Amniotic stem cell (primary cell): ENCODE measurements at places on chromosomes 4 and X.

- DNase-seq: no peak
These were observed 19.0 kb downstream of the GAB3 start for GRCh38 chrX:154731881-154732280.

DNA sequence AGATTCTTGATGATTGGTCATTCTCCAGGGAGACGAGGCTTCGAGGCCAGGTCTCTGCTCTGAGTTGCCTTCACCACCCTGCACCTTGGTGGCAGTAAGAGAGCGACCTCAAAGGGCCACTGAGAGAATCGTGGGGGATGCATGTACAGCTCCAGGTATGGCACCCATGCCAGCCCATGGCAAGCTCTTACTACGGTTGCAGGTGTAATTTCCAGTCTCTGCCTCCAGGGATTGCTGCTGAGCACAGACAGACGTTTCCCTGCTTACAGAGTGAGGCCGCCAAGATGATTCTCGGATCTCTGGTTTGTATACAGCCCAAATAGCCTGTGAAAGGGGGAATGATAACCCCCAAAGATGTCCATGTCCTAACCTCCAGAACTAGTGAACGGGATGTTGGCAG, 16.3 kb upstream of the DRD5 start:
- no peak for DNase-seq

GRCh38 chr4:139857021-139857420, 191.4 kb downstream of the MGST2 start:
- DNase-seq: no peak

DNA sequence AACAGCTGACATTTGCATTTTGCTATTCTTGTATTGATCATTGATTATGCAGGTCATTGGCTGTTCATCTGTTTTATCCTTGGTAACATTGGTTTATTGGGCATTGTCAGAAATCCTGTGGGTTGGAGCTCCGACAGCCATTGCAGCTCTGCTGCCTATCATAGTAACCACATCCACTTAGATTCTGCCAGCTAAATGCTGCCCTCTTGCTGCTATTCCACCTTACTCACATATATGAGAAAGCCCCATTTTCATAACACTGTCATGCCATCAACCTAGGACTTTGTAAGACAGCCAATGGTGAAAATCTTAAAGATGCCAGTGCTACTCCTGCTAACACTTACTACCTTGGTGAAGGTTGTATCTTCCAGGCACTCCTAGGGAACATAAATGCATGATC, 187.3 kb upstream of the CXCL13 start:
- DNase-seq: no peak

DNA sequence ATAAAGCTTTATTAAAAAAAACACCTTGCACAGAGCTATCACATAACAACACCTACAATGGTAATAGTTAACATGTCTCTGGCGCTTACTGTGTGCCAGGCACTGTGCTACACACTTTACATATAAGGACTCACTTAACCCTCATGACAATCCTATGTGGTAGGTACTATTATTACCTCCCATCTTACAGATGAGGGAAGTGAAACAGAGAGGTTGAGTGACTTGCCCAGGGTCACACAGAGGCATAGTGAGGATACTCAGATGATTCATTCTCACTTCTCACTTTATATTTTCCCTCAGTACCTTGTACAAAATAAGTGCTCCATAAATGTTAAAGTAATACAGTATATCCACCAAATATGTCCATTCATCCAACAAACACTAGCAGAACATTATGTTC, 43.4 kb upstream of the IQSEC2 start:
- no peak for DNase-seq

DNA sequence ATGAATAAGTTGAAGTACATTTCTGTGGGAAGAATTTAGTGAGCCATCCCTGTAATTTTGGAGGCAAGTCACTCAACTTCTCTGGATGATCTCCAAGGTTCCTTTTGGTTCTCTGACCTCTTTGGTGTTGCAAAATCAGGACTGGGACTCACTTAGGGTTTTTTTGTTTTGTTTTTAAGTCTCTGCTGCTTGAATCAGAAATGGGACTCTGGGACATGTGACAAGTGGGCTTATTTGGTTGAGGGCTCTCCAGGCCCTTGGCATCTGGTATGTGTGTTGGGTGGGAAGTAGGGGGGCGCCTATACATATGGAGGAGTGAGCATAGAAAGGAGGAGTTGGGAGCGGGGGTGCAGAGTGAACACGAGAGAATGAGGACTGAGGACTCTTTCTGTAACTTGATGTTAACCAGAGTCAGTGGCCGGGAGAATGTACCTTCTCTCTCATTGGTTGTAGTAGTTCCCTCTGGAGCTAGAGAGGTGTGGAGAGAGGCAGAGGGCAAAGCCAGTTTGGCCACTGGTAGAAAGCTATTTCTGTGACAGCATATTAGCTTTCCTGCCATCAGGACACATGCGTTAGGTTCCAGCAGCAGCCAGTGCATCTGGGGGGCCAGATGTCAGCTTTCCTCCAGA, 1.9 kb downstream of the ARHGAP10 start:
- no peak for DNase-seq

DNA sequence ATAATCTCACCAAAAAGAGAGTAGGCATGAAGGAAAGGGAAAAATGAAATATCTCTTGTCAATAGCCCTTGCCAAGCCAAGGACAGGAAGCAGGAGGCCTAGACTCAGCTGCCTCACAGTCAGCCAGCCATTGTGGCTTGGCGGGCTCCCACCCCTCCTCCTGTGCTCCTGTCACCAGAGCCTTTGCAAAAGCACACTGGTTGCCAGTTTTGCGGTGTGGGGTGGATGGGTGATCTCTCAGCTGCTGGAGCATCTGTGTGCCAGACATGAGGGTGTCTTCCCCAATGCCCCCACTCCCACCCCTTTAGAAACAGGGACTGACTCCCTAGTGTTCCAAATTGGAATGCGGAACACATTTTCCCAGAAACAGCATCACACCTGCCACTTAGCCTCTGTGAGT, 26.1 kb downstream of the ARHGEF6 start:
- no peak for DNase-seq

- no peak for DNase-seq
These were observed 230.5 kb upstream of the PUDP start for GRCh38 chrX:7378406-7378805.

- no peak for DNase-seq
These were observed 334.5 kb upstream of the PCDH7 start for GRCh38 chr4:30385650-30386049.

- DNase-seq: no peak
These were observed 137.7 kb upstream of the TENT5D start for GRCh38 chrX:80282535-80282934.

DNA sequence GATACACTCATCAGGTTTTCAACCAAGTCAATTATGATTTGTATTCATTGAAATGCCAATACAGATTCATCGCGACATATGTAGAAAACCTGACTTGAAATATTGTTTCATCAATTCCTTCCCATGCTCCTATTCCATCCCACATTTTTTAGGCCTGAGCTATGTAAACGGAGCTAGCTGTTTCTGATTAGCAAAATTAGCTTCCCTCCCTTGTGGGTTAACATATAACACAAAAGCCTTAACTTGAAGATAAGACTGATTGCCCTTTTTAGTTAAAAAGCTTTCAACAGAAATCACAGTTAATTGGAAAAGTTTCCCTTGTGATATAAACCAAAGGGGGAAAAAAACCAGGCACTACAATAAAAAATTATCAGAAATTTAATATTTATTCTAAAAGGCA, 32.8 kb upstream of the DCLK2 start:
- DNase-seq: no peak

DNA sequence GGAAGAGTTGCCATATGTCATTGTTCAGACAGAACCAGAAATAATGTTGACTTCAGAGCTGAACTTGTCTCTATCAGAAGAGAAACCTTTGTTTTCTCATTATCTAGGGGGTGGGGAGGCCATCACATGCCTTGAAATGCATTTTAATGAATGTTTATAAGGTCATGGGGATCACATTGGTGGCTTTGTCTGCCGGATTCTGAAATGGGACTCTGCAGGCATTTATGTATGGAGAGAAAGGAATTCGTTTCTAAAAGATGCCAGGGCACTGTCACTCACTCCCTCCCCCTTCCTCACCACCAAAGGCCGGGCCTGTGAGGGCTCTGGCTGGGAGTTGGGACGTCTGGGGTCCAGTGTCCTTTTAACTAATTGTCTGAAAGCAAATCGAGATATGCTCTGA, 102.2 kb downstream of the MAMLD1 start:
- DNase-seq: no peak

DNA sequence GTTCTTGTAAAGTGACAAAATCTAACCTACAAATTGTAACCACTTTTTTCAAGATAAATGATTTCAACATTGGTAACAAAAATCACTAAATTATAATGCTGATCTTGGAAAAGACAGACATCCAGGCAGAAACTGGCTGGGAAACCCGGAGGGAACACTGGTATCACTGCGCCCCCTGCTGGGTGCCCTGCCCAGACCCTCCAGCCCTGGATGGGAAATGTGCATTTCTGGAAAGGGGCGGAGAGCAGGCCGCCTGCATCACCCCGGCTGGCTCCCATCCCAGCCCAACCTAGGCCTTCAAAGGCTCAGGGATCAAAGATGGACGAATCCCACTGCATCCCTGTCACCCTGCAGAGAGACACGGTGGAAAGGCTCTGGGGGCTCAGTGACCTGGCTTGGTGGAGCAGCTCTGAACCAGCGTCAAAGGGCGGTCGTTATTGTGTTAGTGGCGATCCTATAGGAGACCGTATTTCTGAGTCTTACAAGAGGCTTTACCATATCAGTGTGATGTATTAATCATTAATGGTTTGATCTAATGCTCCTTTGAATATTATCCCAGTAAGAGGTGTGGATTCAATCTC, 37.3 kb downstream of the ACOX3 start:
- peak; percentile 72 for DNase-seq

DNA sequence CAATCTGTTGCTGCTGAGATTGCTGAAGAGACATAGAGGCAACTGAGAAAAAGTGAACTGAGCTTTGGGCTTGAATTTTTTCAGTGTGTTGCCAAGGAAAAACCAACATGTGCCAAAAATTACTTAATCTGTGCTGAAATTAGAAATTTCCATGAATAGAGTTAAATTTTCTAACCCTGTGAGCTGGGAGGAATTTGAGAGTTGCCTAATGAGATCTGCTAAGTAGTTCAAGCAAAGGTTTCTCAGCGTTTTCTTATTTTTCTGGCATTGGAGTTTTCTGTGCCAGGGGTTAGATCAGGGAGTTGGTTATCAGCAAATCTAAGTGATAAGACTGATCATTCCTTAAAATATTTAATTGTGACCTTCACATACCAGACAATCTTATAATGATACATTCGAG, 457.5 kb upstream of the GNPDA2 start:
- DNase-seq: no peak

DNA sequence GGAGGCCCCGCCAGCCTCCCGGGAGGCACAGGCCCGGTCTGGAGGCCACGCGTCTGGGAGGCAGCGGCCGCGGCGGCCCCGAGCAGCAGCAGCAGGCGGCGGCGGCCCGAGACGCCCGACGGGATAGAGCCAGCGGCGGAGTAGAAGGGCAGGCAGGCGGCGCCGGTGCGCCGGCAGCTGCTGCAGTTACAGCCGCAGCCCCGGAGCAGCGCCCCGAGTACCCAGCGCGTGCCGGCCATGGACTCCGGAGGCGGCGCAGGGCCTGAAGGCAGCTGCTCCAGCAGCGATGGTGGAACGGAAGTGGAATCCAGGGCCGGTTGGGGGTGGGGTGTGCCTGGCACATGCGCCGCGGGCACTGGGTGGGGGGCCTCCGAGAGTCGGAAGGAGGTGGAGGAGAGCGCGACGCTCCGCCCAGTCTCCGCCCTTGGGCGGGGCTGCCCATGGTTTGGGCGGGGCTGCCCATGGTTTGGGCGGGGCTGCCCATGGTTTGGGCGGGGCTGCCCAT, at the start of gene GRSF1:
TSS of gene GRSF1 (minus strand) at position 302 of the 505 bp plus-strand sequence. CDS start at position 239, 63 bp downstream.
- DNase-seq: peak; percentile 78

DNA sequence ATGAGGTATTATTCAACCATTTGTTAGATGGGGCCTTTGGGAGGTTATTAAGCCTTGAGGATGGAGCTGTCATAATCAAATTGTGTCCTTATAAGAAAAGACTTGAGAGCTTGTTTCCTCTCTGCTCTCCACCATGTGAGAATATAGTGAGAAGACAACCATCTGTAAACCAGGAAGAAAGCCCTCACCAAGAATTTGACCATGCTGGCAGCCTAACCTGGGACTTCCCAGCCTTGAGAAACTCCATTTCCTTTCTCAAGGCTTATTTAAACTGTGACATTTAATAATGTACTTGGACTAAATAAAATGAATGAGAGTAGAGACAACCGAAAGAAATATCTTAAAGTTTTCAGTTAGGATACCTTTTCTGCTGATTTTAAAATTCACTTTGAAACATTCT, 83.7 kb upstream of the GC start:
- no peak for DNase-seq

- no peak for DNase-seq
These were observed 280.9 kb upstream of the RPS6KA3 start for GRCh38 chrX:20547611-20548051.

GRCh38 chr4:126627255-126627654, 1005.5 kb upstream of the INTU start:
- DNase-seq: no peak

- DNase-seq: no peak
These were observed 1317.2 kb downstream of the PCDH7 start for GRCh38 chr4:32037399-32037798.

- DNase-seq: no peak
These were observed 2.4 kb upstream of the MORF4L2 start for GRCh38 chrX:103688946-103689345.

GRCh38 chrX:150934453-150934852, 36.0 kb upstream of the CD99L2 start:
- peak; percentile 7 for DNase-seq
